ENCODE measurements at places on chromosomes 6 and 20. TPM values are rescaled to one million over a fixed set of nuclear protein-coding genes. Genes with fewer than 3 reads are reported as not detected.

DNA sequence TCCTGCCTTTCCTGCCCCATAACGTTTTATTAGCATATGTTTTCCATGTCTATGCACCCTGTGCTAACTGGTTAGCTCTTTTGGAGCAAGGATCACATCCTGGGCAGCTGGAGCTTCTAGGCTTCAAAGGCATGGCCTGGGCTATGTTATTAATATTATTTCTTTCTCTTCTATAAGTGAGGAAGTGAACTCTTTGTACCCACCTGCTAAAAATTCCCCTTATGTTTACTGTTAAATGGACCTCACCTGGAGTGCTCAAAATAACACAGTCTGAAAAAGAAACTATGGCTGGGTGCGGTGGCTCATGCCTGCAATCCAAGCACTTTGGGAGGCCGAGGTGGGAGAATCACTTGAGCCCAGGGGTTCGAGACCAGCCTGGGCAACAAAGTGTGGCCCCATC is 97.8 kb downstream of the TNFAIP3 start:
- DNase-seq, result no peak

DNA sequence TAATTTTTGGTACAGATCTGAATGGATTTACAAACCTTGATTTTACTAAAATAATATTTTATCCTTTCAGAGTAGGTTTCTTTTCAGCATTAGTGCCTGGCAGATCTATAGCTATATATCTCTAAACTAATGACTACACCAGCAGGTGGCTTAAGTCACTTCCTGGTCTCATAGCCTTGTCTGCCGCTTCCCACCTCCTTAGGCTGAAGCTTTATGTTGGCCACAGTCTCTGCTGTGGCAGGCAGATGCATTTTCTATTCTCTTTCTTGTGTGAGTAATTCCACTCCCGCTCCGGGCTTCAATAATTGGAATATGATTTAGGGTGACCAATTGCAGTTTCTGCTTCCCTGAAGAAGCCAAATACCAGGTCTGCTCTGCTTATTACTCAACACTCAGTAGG is 226.8 kb upstream of the HS3ST5 start:
- DNase-seq, result no peak

- DNase-seq, result no peak
Observed at GRCh38 chr20:25013478-25014380, 21.2 kb upstream of the APMAP start.

Gene PNRC1
- 80.9 TPM for total RNA-seq

GRCh38 chr6:45677381-45678284 is 299.9 kb upstream of the SUPT3H start:
- DNase-seq, result no peak

Gene TFAP2D
- 0.47 TPM for total RNA-seq

- DNase-seq, result no peak
Observed at GRCh38 chr20:58081846-58082245, 146.6 kb downstream of the ANKRD60 start.

GRCh38 chr6:169256518-169256917 is 2.9 kb upstream of the THBS2 start:
- DNase-seq, result no peak

Gene CAPN11
- not detected for total RNA-seq

Gene HUS1B
- total RNA-seq, result 1.9 TPM

- DNase-seq, result peak; percentile 18
Observed at GRCh38 chr6:142784344-142784743, 160.6 kb downstream of the HIVEP2 start.

Gene GATA5
- 0.16 TPM for total RNA-seq

DNA sequence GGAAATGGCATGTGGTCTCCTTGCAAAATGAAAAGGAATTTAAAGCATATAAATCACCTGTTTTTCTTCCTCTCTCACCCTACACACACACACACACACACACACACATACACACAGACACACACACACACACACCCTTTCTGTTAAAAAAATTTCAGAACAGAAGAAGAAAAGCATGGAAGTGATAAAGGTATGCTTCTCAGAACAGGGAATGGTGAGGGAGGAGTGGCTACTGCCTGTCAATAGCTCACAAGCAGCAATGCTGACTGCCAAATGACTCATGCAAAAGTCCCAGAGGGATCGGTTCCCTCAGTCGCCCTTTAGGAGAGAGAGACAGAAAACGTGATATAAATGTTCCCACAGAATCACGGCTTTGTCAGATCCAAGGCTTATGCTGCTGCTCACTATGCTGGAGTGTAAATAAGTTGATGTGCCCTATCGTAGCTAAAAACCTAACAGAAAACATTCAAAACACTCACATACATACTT is 102.6 kb downstream of the IBTK start:
- peak; percentile 14 for DNase-seq

GRCh38 chr6:139765825-139766285 is 391.4 kb upstream of the CITED2 start:
- DNase-seq, result no peak

DNA sequence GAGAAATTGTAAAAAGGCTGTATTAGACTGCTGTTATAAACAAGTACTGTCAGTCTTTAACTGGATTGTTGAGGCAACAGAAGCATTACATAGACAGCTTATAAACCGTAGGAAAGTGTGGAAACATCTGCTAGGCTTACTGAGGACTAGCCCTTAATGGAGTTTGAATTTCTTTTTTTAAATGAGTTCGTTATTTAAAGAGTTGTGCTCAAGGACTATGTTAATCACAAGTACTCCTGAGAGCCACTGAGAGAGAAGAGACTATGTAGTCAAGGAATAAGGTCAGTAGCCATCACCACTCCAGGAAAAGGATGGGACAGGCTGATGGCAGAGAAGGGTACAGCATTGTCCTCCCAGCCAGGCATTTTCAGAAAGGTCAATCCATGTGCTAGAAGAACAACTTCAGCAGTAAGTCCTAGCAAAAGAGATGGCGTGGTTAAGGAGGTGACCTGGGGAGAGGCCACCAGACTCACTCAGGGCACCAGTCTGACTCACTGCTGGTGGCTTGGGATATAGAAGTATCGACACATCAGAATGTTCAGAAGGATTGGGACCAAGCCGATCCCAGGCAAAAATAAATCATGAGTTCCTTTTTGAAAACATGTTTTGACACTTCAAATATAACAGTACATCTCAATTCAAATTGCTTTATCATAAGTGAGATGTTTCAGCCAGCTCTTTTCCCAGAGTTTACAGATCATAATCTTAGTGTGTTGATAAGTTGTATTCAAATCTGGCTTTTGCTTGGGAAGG is 6.4 kb downstream of the RPS12 start:
- no peak for DNase-seq

Gene KIF25
- not detected for total RNA-seq

DNA sequence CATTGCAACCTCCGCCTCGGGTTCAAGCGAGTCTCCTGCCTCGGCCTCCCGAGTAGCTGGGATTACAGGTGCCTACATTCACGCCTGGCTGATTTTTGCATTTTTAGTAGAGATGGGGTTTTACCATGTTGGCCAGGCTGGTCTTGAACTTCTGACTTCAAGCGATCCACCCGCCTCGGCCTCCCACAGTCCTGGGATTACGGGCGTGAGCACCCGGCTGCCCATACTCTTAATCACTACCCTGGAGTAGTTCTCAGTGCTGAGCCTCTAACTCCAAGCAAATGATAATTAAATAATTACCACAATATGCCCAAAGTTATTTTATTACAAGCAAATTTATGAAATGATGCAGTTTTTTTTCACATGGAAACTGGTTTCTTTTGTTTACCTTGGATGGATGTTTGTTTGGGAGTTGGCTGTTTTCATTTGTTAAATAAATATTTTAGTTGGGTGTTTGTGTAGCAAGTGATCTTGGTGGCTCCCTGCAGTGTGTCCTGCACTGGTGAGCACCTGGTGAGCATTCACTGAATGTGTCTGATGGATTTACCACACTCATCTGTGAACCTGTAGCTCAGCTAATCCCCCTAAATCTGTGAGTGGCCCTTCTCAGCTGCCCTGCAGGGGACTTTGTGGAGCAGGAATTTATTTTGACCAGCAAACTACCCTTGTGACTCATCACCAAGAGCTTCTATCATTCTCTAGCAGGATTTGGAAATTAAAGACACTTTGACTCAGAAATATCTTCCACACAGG is 36.9 kb downstream of the UTRN start:
- DNase-seq, result no peak

Gene ZSCAN23
- 16.2 TPM for total RNA-seq

Gene FAM209B
- not detected for total RNA-seq

GRCh38 chr20:54028276-54029011 is 42.0 kb downstream of the BCAS1 start:
- DNase-seq, result peak; percentile 49

DNA sequence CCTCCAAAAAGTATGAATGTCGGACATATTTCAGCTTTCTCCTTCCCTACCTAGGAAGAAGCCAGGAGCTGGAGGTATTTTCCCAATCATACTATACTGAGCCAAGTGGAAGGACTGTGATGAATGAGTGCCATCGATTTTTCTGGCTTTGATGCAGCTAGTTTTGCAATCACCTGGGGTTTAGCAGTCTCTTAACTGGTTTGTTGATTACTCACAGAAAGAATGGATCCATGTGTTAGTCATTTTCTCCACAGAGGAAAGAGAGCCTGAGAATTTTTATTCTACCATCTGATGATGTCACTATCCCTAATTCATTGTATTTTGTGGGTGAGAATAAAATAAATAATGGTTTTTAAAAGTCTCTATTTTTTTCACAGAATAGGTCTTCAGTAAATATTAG is 282.9 kb upstream of the RNF217 start:
- DNase-seq, result no peak

Gene SIGLEC1
- total RNA-seq, result 0.16 TPM

GRCh38 chr6:157020398-157020797 is 243.2 kb downstream of the ARID1B start:
- DNase-seq, result no peak

Gene AKAP12
- 42.9 TPM for total RNA-seq

Gene PERP
- total RNA-seq, result 1.4 TPM

Gene SLC2A10
- 7.5 TPM for total RNA-seq

GRCh38 chr20:45432294-45432693 is 16.4 kb downstream of the PIGT start:
- DNase-seq, result no peak

- no peak for DNase-seq
Observed at GRCh38 chr6:130575971-130576370, 210.2 kb downstream of the TMEM200A start.

GRCh38 chr6:33081098-33081824 is 5.5 kb downstream of the HLA-DPB1 start:
- DNase-seq, result no peak

DNA sequence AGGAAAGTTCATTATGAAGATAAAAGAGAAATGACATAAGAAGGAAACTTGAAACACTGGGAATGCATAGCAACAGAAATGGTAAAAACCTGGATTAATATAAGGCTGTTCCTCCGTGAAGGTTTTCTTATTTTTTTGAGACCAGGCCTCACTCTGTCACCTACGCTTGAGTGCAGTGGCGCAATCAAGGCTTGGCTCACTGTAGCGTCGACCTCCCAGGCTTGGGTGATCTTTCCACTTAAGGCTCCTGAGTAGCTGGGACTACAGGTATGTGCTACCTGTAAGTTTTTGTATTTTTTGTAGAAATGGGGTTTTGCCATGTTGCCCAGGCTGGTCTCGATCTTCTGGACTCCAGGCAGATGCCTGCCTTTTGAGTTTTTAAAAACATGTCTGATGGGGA is 51.7 kb downstream of the PANK2 start:
- no peak for DNase-seq

Measured in occipital lobe (tissue), 3 donors.